Left renal pelvis (tissue), 4 donors: ENCODE measurements at places on chromosomes 2 and 18. TPM values are rescaled to one million over a fixed set of nuclear protein-coding genes. Genes with fewer than 3 reads are reported as not detected.

The SLC25A12 gene
- polyA plus RNA-seq = 28.9 TPM

The TBR1 gene
- not detected for polyA plus RNA-seq

The HOXD13 gene
- polyA plus RNA-seq = 0.36 TPM

The MATN3 gene
- 3.1 TPM for polyA plus RNA-seq

The FOXD4L1 gene
- polyA plus RNA-seq = 0.16 TPM

The IL36RN gene
- not detected for polyA plus RNA-seq

The KCNK3 gene
- 4.1 TPM for polyA plus RNA-seq

The ZNF516 gene
- polyA plus RNA-seq = 39.9 TPM

The WNT6 gene
- polyA plus RNA-seq = 0.64 TPM

The PRPF40A gene
- 144 TPM for polyA plus RNA-seq

The KCNG3 gene
- polyA plus RNA-seq = 0.96 TPM

The ZNF385B gene
- 1.0 TPM for polyA plus RNA-seq

The TRIM54 gene
- 0.07 TPM for polyA plus RNA-seq

The PPIL3 gene
- polyA plus RNA-seq = 79.4 TPM

The REG3A gene
- not detected for polyA plus RNA-seq

The RGPD3 gene
- polyA plus RNA-seq = 0.23 TPM

The HOXD8 gene
- polyA plus RNA-seq = 179 TPM

The DSG1 gene
- 0.09 TPM for polyA plus RNA-seq

The SERPINB3 gene
- polyA plus RNA-seq = 0.11 TPM

The HK2 gene
- 4.0 TPM for polyA plus RNA-seq

The LHCGR gene
- polyA plus RNA-seq = 7.0 TPM

The FAP gene
- 23.7 TPM for polyA plus RNA-seq

The HOXD11 gene
- 76.0 TPM for polyA plus RNA-seq

The GAREM2 gene
- polyA plus RNA-seq = 6.0 TPM
